ENCODE measurements at places on chromosomes 2 and 18. TPM values are rescaled to one million over a fixed set of nuclear protein-coding genes. Genes with fewer than 3 reads are reported as not detected.

Gene CDCA7
- 17.6 TPM for total RNA-seq

GRCh38 chr2:128371648-128372345 is 53.1 kb upstream of the HS6ST1 start:
- H3K4me3 ChIP-seq = no peak overlapping the region
- no peak for DNase-seq
- no peak overlapping the region for H3K27ac ChIP-seq
- H3K27me3 ChIP-seq = no peaks in the 10 kb centered on the region

DNA sequence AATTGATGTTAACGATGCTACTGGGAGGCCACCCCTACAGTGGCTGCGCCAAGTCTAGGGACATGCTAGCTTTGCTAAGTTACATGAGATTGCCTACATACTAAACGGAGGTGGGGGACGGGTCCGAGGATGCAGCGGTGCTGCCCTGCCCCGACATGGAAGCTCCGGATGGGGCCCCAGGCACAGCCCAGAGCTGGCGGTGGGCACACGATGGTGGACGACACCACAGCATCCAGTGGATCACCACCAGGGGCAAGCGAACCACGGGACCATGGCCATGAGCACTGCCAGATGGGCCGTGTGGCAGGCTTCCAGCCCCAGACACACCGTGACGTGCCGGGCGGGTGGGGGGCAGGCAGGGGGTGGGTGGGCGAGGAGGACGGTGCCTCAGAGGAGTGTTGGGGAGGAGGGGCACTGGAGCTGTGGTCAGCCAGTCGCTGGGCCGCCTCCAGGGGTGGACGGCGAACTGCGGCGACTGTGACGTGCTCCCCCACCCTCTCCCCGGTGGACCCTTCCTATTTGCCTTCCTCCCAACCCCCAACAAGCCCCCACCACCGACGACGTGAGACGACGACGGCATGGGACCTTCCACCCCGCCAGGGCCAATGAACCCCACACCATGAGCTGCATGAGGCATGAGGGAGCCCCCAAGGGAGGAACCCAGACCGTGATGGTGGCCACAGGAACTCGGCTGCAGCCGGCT is 90.6 kb upstream of the ANKRD30BL start:
- DNase-seq = no peak
- no peak overlapping the region for H3K4me3 ChIP-seq
- no peak overlapping the region for H3K27ac ChIP-seq
- peaks cover 7% of the 10 kb centered on the region for H3K36me3 ChIP-seq

DNA sequence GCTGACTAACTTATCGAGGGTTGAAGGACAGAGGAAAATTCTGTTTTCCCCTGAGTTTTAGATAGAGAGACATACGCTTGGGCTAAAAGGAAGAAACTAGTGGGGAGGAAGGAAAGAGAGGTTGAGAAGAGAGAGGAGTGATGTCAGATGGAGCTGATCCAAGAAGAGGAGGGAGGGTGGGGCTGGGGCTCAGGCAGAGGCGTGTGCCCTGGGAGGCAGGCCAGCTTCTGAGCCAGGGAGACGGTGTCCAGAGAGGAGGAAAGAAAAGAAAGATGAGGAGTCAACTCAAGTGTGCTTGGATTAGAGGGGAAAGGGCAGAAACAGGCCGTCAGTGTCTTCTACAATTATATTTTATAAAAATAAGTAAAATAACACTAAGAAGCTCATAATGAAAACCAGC is 56.2 kb downstream of the EMILIN2 start:
- H3K27me3 ChIP-seq = peaks cover 2% of the 10 kb centered on the region
- H3K4me1 ChIP-seq = peaks cover 27% of the 10 kb centered on the region
- no peak for DNase-seq
- H3K36me3 ChIP-seq = no peaks in the 10 kb centered on the region

GRCh38 chr2:127149384-127149783 is 42.4 kb upstream of the BIN1 start:
- H3K27ac ChIP-seq = no peak overlapping the region
- H3K4me3 ChIP-seq = no peak overlapping the region
- no peaks in the 10 kb centered on the region for H3K27me3 ChIP-seq
- peaks cover 2% of the 10 kb centered on the region for H3K36me3 ChIP-seq
- H3K4me1 ChIP-seq = peaks cover 4% of the 10 kb centered on the region
- DNase-seq = no peak

DNA sequence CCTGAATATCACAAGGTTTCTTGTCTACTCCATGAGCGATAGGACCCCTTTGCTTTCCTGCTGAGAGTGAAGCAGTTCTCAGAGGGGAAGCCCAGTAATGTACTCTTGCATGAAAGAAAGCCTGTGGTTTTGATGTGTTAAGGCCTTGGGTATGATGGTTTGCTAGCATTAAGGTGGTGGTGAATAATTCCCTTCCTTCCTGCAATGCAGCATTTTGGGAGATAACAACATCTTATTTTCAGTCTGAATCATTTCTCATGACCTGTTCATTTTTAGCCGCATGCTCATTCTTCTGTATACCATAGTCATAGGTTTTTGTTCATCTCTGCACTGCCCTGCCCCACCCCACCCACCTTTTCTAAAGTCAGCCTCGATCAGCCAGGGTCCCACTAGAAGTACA is 66.2 kb downstream of the HNMT start:
- H3K4me1 ChIP-seq = peaks cover 23% of the 10 kb centered on the region
- no peak overlapping the region for H3K4me3 ChIP-seq
- H3K27me3 ChIP-seq = peaks cover 5% of the 10 kb centered on the region
- DNase-seq = no peak

DNA sequence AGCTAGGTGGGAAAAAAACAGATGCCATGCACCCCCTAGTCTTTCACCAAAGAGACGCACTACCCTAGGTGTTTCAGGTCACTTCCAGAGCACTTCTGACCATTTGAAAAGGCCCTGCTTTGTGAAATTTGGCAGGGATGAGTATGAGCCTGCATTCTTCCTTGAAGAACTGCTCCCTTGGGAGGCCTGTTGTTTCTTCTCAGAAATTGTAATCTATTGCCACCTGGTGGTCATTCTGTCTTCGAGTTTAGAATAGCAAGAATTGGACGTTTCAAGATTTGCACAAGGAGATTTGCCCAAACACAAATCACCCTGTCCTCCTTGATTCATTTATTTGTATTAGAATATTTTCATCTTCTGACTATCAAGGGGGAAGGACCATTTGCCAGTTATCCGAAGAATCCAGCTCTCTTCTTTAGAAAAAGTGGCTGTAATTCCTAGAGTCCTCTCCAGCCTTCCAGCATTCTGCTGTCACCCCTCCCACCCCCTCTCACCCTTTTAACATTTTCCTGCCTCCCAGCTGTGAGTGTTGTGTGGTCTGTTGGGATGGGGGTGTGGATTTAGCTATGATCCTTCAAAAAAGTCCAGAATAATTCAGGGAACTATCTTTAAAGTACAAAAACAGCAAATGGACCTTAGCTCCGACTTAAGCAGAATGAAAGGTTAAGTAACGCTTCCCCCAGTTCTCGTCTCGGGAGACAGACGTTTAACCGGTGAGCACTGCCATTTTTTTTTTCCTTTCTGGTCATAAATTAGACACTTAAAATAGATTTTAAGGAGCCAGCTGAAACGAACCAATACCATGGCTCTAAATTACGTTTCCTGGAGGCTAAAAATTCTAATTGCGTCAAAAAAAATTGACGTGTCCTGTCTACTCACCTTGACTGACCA is 3.7 kb upstream of the GAD1 start:
- H3K27me3 ChIP-seq = peaks cover 76% of the 10 kb centered on the region
- H3K4me3 ChIP-seq = no peak overlapping the region
- H3K27ac ChIP-seq = no peak overlapping the region
- no peaks in the 10 kb centered on the region for H3K36me3 ChIP-seq
- peaks cover 25% of the 10 kb centered on the region for H3K4me1 ChIP-seq
- no peak for DNase-seq

- no peak overlapping the region for H3K4me3 ChIP-seq
- H3K27ac ChIP-seq = no peak overlapping the region
- H3K27me3 ChIP-seq = peaks cover 9% of the 10 kb centered on the region
- no peaks in the 10 kb centered on the region for H3K4me1 ChIP-seq
- DNase-seq = no peak
Observed at GRCh38 chr2:234107861-234108260, 57.4 kb downstream of the SPP2 start.

- no peak for DNase-seq
- H3K27me3 ChIP-seq = no peaks in the 10 kb centered on the region
- no peak overlapping the region for H3K4me3 ChIP-seq
Observed at GRCh38 chr2:135843671-135844070, 6.7 kb upstream of the LCT start.

Gene UBXN2A
- total RNA-seq = 22.1 TPM

Gene NEU2
- total RNA-seq = not detected

- DNase-seq = no peak
- H3K4me3 ChIP-seq = no peak overlapping the region
- no peak overlapping the region for H3K27ac ChIP-seq
- H3K36me3 ChIP-seq = no peaks in the 10 kb centered on the region
Observed at GRCh38 chr18:33212363-33212762, 228.2 kb downstream of the CCDC178 start.

- H3K4me1 ChIP-seq = peaks cover 8% of the 10 kb centered on the region
- no peak for DNase-seq
- peaks cover 6% of the 10 kb centered on the region for H3K36me3 ChIP-seq
- H3K4me3 ChIP-seq = no peak overlapping the region
- H3K27ac ChIP-seq = no peak overlapping the region
- H3K27me3 ChIP-seq = no peaks in the 10 kb centered on the region
Observed at GRCh38 chr18:23422751-23423418, 30.2 kb upstream of the RIOK3 start.

- peaks cover 16% of the 10 kb centered on the region for H3K36me3 ChIP-seq
- H3K4me1 ChIP-seq = no peaks in the 10 kb centered on the region
- no peak overlapping the region for H3K27ac ChIP-seq
- no peaks in the 10 kb centered on the region for H3K27me3 ChIP-seq
- no peak for DNase-seq
Observed at GRCh38 chr2:235966396-235966795, 201.8 kb downstream of the GBX2 start.

GRCh38 chr18:33716061-33716683 is 138.2 kb downstream of the ASXL3 start:
- H3K36me3 ChIP-seq = peaks cover 22% of the 10 kb centered on the region
- DNase-seq = no peak
- no peak overlapping the region for H3K4me3 ChIP-seq

DNA sequence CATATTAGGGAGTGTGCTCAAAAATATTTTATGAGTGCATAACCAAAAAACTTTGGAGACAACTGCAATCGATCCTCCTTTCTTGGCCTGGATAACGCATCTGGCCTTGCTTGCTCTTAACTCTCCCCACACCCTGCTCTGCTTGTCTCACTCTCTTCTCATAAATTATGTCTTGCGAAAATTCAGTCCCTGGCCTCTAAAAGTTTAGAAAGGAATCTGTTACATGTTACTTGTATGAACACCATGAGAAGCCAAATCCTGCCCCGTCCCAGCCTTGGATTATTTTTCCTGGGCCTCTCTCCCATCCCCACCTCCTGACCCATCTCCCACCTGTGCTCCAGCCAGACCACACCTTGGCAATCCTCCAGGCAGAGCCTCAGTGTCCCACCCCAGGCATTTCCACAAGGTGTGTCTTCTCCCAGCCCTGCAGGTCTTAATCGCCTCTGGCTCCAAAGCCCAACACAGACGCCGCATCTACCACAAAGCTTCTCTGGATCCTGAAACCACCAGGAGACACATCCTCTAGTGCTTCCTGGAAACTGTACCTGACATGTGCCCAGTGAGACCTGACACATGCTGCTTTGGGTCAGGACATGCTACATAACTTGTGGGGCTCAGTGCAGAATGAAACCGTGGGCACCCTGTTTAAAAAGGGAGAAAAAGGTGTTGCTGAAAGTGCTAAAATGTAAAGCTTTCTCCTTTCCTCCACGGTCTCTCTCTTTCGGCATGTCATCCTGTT is 99.6 kb upstream of the ST3GAL5 start:
- no peak for DNase-seq
- no peaks in the 10 kb centered on the region for H3K36me3 ChIP-seq
- no peaks in the 10 kb centered on the region for H3K27me3 ChIP-seq

DNA sequence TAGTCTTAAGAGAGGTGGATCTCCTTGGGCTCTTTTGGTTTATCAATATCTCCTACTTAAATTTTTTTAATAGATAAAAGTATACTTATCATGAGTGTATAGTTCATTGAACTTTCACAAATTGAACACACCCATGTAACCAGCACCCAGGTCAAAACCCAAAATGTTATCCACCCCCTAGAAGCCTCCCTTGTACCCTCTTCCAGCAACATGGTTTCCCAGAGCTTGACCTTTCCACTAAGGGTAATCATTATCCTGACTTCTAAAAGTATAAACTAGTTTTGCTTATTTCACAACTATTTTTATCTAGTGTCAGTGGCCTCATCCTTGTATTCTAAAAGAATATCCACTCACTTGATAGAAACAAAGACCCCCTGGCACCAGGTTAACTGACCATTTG is 106.8 kb downstream of the MDH1 start:
- no peaks in the 10 kb centered on the region for H3K27me3 ChIP-seq
- no peak overlapping the region for H3K4me3 ChIP-seq
- DNase-seq = no peak
- H3K36me3 ChIP-seq = no peaks in the 10 kb centered on the region

GRCh38 chr2:39545957-39546356 is 108.9 kb upstream of the MAP4K3 start:
- no peak for DNase-seq
- H3K27me3 ChIP-seq = no peaks in the 10 kb centered on the region
- no peaks in the 10 kb centered on the region for H3K36me3 ChIP-seq
- H3K4me1 ChIP-seq = peaks cover 7% of the 10 kb centered on the region
- H3K27ac ChIP-seq = no peak overlapping the region

- no peaks in the 10 kb centered on the region for H3K36me3 ChIP-seq
- DNase-seq = no peak
- no peaks in the 10 kb centered on the region for H3K4me1 ChIP-seq
- peaks cover 8% of the 10 kb centered on the region for H3K27me3 ChIP-seq
- H3K4me3 ChIP-seq = no peak overlapping the region
Observed at GRCh38 chr18:59802031-59802430, 97.8 kb upstream of the PMAIP1 start.

GRCh38 chr2:142872882-142873724 is 4.4 kb upstream of the KYNU start:
- H3K4me3 ChIP-seq = no peak overlapping the region
- H3K4me1 ChIP-seq = peaks cover 31% of the 10 kb centered on the region
- no peaks in the 10 kb centered on the region for H3K27me3 ChIP-seq
- no peak for DNase-seq

- H3K27me3 ChIP-seq = no peaks in the 10 kb centered on the region
- no peaks in the 10 kb centered on the region for H3K36me3 ChIP-seq
- no peak overlapping the region for H3K27ac ChIP-seq
- DNase-seq = no peak
Observed at GRCh38 chr2:236916651-236917050, 169.0 kb upstream of the COPS8 start.

GRCh38 chr18:52995875-52996274 is 655.9 kb downstream of the DCC start:
- no peak for DNase-seq
- H3K36me3 ChIP-seq = no peaks in the 10 kb centered on the region
- no peak overlapping the region for H3K4me3 ChIP-seq
- H3K4me1 ChIP-seq = no peaks in the 10 kb centered on the region
- H3K27ac ChIP-seq = no peak overlapping the region

Gene AKAIN1
- not detected for total RNA-seq

- no peak overlapping the region for H3K27ac ChIP-seq
- H3K4me1 ChIP-seq = no peaks in the 10 kb centered on the region
- no peak for DNase-seq
- H3K27me3 ChIP-seq = no peaks in the 10 kb centered on the region
- H3K36me3 ChIP-seq = peaks cover 49% of the 10 kb centered on the region
Observed at GRCh38 chr2:11444737-11445136, 21.2 kb downstream of the E2F6 start.

Gene SFT2D3
- 12.1 TPM for total RNA-seq

All from mesothelial cell of epicardium (in vitro differentiated cells).